ENCODE measurements at places on chromosomes 3 and 15.
A peak's percentile ranks its signal among the peaks of the same experiment; 100 is the strongest.

- DNase-seq: no peak
Observed at GRCh38 chr3:24242012-24242698, 252.5 kb downstream of the THRB start.

DNA sequence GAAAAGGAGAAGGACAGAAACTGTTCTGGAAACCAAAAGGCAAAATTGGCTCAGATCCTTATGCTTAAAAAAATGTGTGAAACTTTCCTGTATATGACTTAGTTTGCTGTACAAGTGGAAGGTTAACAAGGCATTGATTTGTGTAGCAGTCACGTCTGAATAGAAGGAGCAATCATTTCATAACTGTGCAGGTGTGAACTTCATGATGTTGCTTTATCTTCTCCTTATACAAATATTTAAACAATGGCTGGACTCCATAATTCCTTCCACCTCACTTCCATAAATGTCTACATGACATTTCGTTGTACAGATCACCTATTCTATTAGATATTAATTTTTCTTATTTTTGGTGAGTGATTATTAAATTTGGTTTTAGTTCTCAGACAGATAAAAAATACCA is 382.7 kb upstream of the NPAP1 start:
- DNase-seq: no peak

- no peak for DNase-seq
Observed at GRCh38 chr3:188739511-188739910, 432.3 kb upstream of the TPRG1 start.

GRCh38 chr3:143306407-143306806 is 186.8 kb downstream of the CHST2 start:
- DNase-seq: no peak

DNA sequence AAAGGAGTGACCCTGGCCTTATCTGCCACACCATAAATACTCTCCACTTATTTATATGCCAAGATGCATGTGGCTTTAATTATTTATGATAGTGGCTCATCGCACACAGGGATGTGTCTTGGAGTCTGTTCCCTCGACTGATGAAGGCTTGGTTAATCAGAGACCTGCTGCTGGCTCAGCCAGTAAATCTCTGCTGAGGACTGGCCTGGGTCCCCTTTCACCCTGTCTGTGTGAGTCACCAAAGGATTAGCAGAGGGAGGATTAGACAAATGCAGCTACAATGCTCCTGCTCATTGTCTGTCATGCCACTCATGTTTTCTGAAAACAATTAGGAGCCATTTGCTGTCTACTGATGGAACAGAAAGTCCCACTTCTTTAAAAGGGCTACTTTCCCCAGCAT is 226.8 kb downstream of the NTRK3 start:
- no peak for DNase-seq

- DNase-seq: no peak
Observed at GRCh38 chr15:45201557-45201859, 13.7 kb upstream of the SHF start.

GRCh38 chr15:48888191-48888590 is 10.3 kb downstream of the EID1 start:
- DNase-seq: peak; percentile 67

GRCh38 chr15:40105517-40106202 is 3.0 kb downstream of the BMF start:
- DNase-seq: no peak

DNA sequence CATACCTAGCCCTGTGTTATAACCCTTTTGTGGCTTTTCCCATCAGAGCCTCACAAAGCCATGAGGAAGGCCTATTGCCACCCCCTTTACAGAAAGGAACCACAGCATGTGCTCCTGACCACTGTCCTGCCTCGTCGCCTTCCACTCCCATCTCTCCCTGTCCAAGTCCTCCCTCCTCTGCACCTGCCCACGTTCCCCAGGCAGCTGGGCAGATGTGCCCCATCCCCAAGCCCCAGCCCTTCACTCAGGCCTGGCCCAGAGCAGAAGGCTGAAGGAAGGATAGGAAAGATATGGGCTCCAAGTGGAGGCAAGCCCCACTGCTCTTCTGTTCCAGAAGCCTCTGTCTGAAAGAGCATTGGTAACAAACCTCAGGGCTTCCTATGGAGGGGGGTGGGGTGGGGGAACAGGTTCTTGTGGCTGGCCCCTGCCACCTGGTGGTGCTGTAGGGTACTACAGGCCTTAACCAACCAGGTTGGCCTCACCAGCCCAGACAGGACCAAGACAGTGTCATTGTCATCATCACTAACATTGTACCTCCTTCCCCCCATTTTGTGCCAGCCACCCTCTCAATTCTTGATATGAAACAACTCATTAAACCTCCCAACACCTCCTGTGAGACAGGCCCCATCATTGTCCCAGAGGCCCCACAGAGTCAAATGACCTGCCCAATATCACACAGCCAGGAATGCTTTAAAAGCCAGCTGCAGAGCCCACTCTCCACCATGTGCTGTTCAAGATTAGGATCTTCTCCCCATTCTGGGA is 10.0 kb downstream of the POC1A start:
- peak; percentile 90 for DNase-seq

- no peak for DNase-seq
Observed at GRCh38 chr3:128576290-128576689, 74.3 kb downstream of the RPN1 start.

DNA sequence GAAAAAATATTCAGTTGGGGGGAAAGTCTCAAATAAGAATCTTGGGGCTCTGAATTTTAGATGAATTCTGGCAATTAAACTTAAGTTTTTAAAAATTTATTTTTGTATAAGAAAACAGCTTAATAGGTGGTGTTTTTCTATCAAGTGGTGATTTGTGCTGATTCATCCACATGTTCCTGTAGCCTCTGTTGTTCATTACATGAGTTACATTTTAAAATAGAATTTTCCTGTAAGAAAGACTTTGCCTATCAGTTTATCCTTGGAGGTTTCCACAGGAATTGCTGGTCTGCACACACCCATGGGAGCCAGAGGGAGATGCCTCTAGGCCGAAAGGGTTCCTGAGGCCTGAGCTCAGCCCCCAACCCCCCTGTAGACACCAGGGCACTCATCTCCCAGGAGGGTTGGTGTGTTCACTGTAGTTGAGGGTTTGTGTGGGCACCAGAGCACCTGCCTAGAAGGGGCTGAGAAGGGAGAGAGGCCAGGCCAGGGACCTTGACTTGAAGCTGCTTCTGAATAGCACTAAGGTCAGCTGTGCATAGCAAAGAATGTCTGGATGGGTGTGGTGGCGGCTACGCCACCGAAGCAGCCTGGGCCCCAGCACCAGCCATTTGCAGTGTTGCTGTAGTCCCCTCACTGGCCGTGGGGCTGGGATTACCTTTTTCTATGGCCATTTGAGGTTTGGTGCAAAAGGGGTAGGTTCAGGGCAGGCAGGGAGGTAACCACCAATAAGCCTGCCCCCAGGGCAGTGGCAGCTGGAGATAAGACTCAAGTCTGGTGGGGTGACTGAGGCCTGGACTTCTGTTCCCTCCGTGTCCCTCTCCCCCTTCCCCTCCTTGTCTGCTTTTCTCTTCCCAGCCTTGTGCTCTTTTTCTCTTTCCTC is 11.9 kb downstream of the DNAJA4 start:
- DNase-seq: no peak

- no peak for DNase-seq
Observed at GRCh38 chr15:80247320-80247719, 4.7 kb downstream of the CTXND1 start.

DNA sequence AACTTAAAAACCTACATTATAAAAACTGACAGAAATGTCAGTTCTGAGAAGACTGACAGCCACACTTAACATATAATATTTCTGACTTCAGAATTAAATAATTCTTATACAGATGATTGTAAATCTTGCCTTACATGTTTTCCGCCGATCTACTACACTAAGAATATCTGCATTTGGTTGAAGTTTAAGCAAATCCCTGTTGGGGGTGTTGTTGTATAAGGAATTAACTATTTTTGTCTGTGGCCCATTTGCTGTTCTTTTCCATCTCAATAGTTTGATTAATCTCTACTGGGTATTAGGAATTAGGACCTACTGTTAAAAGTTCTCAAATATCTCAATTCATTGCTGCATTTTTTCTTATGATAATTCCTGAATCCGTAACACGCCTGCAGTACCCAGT is 838.3 kb upstream of the ROBO1 start:
- no peak for DNase-seq

DNA sequence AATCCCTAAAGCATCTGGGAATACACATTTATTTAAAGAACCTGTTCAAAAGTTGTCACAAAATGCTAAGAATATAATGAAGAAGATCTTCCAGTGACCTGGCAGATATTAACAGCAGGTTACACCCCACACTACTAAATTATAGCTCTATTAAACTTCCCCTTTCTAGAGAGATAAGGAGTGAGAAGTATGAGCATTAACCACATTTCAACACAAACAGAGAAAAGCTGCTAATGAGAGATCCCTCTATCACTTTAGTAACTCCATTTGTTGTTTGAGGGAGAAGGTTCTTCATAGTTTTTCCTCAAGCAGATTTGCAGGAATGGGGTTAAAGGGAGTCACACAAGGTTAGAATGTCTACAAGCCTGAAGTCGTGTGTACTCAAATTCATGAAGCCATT is 3.6 kb downstream of the COL8A1 start:
- DNase-seq: no peak

GRCh38 chr3:46852839-46853355 is 10.3 kb downstream of the MYL3 start:
- no peak for DNase-seq

- DNase-seq: peak; percentile 1
Observed at GRCh38 chr15:81106560-81106959, 27.5 kb upstream of the CFAP161 start.

GRCh38 chr3:196115678-196116083 is 33.8 kb upstream of the TFRC start:
- DNase-seq: peak; percentile 57

- DNase-seq: no peak
Observed at GRCh38 chr3:66497985-66498671, 2.7 kb downstream of the LRIG1 start.

- no peak for DNase-seq
Observed at GRCh38 chr3:193743702-193744047, 150.7 kb downstream of the OPA1 start.

DNA sequence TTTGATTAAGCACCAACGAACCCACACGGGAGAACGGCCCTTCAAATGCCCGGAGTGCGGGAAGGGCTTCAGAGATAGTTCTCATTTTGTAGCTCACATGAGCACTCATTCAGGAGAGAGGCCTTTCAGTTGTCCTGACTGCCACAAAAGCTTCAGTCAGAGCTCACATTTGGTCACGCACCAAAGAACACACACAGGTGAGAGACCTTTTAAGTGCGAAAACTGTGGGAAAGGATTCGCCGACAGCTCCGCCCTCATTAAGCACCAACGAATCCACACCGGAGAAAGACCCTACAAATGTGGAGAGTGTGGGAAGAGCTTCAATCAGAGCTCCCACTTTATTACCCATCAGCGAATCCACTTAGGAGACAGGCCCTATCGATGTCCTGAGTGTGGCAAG is 8.7 kb downstream of the ZNF774 start:
- DNase-seq: no peak

- no peak for DNase-seq
Observed at GRCh38 chr15:25582886-25583285, 144.1 kb upstream of the UBE3A start.

- DNase-seq: peak; percentile 87
Observed at GRCh38 chr3:172106989-172107388, 67.6 kb downstream of the FNDC3B start.

DNA sequence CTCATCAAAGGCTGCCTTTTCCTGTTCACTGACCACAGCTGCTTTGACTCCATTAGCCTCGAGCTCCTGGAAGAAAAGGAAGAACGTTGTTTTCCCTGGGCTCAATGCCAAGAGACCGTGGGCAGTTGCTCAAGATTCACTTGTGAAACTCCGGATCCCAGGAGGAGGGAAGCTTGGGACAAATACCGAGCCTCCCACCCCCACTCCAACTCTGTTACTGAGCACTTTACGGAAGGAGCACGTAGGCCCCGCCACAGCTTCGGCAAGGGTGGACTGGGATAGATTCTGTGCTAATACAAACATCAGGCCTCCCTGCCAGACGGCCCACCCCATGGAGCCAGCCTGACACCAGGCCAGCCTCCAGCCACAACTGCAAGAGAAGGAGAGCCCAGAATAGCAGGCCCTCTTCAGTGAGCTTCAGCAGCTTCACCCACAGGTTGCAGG is 10.8 kb upstream of the FANCD2 start:
- DNase-seq: no peak

DNA sequence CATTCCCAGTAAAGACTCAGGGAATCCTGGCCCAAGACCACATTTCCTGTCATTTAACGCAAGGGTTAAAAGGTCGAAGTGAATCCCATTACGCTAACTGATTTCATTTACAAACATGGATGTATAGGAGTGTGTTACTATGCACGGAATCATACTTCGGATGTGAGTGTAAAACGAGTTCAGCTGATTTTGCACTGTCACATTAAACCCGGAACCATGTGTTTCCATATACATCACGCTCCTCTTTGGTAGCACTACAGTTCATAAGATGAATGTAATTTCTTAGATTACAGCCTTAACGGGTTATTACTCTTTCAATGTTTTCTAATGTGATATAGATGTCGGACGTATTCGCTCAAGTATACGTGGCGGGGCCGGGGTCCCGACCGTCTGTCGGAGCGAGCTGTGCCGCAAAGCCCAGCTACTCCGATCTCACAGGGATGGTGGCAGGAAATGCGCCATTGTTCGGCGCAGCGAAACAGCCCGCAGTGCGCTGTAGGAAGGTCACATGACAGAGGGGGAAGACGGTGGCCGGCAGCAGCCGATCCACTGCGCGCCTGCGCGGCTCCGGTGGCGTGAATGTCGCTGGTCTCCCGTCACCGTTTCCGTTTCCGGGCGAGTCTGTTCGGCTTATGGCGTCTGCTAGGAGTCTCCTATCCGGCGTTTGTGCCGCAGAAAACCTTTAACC is 97.3 kb downstream of the NPAP1 start:
- DNase-seq: peak; percentile 34

GRCh38 chr15:71508081-71508682 is 302.2 kb upstream of the NR2E3 start:
- DNase-seq: no peak

DNA sequence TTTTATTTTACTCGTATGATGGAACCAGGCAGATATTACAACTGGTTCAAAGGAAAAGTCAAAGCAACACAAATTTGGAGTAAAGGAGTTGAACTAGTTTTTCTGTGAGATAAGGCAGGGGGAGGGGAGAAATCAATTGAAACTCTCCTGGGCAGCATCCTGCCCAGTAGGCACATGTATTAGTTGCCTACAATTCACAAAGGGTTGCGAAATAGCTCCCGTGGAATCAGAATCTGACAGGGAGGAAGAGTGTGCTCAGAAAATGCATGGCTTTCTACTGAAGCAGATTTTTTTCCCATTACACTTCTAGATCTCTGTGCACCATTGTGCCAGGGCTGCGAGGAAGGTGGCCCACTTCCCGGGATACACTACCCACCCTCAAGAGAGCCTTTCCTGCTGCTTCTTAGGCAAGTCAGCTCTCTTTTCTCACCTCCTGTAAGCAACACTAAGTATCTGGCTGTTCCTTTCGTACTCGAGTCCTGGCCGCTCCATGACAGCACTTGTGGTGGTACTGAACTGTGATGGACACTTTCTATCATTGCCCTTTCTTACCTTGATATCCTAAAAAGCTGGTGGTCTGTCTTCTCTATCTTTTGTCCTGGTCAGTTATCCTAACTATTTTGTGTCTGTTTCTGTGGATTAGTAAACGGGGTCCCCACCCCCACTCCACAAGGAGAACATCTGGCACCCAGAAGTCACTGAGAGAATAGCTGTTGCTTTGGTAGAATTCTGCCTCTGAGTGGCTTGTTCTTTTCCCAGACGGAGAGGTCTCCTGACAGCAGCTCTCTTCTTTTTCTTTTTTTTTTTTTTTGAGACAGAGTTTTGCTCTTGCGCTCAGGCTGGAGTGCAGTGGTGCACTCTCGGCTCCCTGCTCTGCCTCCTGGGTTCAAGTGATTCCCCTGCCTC is 74.8 kb downstream of the RPL39L start:
- DNase-seq: no peak
